ENCODE measurements at places on chromosomes 3 and 15.

- no peak for DNase-seq
These were observed 497.9 kb downstream of the IGSF11 start for GRCh38 chr3:118536764-118537163.

DNA sequence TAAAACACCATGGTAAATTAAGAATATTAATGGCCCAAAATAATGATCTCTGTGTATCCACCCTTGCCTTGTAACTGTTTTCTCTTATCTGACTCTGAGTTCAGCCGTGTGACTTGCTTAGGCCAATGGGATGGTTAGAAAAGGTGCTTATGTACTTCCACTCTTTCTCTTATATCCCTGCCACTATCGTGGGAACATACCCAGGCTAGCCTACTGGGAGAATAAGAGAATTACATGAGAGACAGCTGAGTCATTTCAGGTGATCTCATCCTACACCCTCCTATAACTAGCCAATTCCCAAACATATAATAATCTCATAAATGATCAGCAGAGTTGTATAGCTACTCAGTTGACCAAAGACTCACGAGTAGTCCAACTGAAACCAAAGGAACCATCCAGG, 98.3 kb upstream of the ABI3BP start:
- no peak for DNase-seq

DNA sequence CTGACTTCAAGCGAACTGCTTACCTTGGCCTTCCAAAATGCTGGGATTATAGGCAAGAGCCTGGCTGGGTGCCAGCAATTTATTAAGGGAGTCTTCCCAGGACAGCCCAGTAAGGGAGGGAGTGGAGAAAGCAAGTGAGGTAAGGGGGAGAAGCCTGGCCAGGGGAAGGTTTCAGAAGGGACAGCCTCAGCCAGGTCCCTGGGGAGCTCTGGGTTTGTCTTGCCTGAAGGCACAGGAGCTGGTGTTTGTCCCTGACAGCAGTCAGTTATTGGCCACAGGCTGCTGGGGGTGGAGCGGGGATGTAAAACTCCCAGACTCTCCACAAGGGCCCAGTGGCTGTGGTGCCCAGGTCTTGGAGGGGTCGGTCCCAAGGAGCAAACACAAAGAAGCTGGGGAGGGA, 33.0 kb upstream of the CDCP1 start:
- DNase-seq, result no peak

GRCh38 chr3:95567346-95567745, 1247.0 kb upstream of the EPHA6 start:
- no peak for DNase-seq

DNA sequence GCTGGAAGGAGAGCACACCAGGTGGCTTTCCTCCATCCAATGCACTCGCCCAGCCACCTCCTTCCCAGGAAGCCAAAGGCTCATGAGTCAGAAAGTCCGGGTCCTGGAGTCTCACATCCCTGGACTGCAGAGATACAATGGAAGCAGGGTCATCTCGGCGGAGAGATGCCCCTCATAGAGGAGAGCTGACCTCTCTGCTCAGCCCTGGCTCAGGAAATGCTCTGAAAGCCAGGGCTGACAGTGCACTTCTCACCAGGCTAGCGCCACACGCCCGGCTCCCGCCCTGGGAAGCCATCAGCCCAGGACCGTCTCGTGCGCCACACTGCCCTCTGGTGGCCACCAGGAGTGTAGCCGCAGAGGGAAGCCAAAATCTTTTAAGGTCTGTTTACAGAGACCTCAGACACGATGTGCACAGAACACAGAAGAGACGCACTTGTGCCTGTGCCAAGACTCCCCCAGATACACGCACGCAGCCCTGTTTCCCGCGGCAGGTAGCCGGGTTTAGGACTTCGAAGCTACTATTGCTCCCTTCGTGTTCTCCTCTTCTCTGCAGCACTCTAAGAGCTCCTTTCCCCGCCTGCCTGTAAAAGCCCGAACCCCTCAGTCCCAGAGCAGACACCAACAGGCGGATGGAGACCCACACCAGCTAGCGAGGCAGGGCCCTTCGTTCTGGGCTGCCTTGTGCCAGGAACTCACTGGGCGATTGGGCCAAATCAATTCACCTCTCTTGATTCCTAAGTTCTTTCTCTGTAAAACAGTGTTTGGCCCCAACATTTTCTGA, 9.7 kb downstream of the NTRK3 start:
- DNase-seq, result peak; percentile 59

DNA sequence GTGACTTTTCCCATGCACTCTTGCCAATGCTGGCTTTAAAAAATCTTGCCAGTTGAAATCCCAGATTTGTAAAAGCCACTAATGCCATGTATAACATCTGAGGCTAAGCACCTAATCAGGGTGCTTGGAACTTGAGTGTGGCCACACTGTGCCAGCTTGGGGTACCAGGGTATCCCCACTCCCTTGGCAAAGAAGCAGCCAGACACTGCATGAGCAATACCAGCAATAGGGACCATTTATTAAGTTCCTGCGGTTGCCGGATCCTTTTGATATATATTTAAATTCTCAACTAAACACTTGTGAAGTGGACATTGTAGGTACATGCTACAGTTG, 2.2 kb upstream of the RHCG start:
- no peak for DNase-seq

- DNase-seq, result no peak
These were observed 340.7 kb downstream of the RAP2B start for GRCh38 chr3:153502682-153503081.

DNA sequence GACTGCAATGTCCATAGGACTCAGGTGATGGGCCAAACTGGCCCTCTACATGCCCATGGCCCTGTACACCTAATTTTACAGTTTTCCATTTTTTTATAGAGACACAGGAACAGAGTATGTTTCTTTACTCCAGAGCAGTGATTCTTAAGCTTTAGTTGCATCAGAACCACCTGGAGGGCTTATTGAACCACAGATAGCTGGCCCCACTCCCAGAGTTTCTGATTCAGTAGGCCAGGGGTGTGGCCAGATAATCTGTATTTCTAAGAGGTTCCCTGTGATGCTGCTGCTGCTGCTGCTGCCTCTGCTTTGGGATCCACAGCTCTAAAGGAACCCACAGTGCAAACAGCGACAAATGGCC, 5.1 kb downstream of the RBP1 start:
- DNase-seq, result no peak

- no peak for DNase-seq
These were observed 186.8 kb upstream of the CHRNA7 start for GRCh38 chr15:31843426-31844055.

DNA sequence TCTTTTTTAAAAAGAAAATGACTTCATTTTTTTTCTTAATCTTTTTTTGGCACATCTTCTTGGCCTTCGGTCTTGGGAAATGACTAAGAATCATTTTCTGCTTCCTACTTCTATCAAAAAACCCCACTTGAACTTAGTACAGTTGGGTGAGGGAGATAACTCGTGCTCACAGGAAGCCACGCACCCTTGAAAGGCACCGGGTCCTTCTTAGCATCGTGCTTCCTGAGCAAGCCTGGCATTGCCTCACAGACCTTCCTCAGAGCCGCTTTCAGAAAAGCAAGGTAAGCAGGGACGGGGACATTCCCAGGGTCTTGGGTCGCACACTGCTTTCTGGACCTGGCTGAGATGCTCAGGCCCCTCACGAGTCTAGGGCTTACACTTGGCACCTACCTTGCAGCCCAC, at the start of gene CCR4:
CCR4 (plus strand) TSS at position 235 of the 402 bp plus-strand sequence. CDS start 1,779 bp downstream, outside the sequence.
- peak; percentile 30 for DNase-seq

DNA sequence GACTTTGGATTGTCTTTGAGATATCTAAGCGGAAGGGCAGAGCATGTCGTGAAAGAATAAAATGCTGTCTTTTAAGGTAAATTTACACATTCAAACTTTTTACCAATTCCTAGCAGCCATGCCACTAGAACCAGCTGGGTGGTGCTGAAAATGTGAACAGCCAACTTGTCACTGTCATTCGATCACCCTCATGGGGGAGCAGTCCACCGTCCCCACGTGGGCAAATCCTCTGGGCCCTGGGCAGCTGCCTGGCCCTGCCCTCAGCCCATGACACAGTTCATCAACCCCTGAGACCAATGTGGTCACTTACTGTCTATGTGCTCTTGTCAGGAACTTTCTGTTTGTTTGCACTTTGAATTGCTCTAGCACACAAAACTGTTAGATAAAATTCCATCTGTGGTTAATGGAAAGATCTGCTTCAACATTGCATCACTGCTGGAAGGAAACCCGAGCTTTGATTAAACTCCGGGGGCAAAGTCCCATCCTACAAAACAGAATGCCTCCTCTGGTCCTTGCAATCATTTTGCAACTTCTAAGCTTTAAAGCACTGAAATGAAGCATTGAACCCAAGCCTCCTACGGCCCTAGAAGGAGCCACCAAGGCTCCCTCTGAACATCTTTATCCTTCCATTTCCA, 50.1 kb downstream of the PCSK6 start:
- no peak for DNase-seq

DNA sequence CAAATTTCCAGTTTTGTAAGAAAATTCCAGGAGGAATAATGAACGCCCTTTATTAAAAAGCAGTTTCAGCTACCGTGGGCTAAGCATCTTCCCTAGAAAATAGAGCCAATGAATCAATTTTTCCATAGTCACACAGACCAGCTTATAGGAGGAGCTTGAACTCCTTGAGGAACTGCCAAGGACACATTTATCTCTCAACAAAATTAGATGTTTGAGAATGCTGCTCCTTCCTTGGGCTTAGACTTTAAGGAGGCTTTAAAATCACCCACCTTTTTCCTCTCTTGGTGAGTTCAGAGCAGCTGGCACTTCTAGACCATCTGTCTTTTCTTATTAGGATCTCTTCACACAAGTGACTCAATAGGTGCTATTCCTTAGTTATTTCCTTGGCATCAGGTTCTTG, 588.0 kb downstream of the SQOR start:
- no peak for DNase-seq

DNA sequence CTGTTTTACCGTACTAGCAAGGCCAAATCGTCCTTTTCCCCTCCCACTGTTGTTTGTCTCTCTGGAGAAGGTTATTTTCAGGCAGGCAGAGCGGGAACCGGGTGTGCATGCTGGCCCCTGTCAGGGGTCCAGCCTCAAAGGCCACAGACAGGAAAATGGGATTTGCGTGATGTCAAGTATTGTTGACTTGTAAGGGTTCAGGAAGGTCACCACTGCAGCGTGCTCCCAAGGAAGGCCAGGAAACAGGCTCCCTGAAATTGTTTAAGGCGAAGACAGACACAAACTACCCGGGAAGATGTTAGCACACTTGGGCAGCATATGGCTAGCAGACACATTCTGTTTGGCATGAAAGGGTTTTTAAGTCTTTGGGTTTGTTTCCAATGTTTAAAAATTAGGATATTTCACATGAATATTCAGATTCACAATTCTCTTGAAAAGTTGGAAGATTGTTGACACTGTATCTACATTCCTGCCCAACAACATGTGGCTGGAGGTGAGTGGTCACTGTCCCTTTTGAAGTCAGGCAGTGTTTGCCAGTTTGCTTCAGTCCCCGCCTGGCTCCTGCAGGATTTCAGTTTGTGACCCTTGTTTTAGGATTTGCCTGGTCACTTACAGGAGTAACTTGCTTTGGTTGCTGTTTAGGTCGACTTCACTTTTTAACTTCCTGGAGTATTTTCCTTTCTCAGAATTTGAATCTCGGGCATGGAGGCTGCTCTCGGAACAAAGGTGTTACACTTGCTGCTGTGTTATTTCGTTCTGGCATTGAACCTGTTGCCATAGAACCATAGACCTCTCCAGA, 90.4 kb downstream of the BDH1 start:
- DNase-seq, result no peak

- no peak for DNase-seq
These were observed 19.0 kb downstream of the MYO5A start for GRCh38 chr15:52509500-52510245.

DNA sequence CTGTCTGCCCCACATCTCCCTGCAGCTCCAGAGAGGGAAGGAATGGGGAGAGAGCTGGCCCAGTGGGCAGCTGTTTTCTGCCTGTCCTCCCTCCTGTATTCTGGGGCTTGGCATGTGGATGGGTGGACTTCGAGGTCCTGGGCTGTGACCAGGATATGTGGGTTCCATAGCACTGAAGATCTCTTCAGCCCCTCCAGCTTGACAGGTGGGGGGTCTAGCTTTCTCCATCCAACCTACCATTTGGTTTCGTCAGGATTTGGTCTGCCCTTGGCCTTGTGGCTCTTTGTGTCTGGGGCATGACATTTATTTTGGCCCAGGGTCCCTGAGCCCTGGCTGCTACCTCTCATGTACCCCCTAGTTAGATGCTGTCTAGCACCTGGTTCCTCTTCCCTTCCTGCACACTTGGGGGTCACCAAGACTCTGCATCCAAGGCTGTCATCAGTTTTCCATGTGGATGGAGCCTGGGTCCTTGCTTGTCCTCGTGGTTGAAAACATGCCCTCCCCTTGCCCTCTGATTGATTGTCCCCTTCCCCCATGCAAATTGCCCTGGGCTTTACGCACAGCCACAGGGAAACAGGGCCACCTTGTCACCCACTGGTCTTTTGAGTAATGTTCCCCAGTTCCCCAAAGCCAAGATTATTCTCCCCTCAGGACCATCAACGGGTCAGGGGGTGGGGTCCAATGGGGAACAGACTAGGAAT, 3.2 kb downstream of the EPHB3 start:
- DNase-seq, result no peak

DNA sequence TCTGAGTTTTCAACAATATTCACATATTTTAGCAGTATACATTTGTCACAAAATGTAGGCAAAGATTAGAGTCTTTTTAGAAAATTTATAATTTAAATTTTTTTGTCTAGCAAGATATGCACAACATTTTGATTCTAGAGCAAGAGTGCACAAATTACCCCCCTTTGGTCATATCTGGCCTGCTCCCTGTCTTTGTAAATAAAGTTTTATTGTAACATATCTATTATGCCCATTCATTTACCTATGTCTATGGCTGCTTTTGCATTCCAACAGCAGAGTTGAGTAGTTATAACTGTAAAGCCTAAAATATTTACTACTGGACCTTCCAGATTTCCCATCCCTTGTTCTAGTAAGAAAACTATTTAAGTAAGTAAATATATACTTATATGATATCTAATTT, 430.7 kb downstream of the EDEM1 start:
- no peak for DNase-seq

All from activated T-helper 1 cell treated with anti-CD3 and anti-CD28 coated beads, Interleukin-2, amount 50 U/mL, for 16 hours (primary cell).